GM12891 (cell line): ENCODE measurements at places on chromosomes 1 and 21.
A peak's percentile ranks its signal among the peaks of the same experiment; 100 is the strongest.

DNA sequence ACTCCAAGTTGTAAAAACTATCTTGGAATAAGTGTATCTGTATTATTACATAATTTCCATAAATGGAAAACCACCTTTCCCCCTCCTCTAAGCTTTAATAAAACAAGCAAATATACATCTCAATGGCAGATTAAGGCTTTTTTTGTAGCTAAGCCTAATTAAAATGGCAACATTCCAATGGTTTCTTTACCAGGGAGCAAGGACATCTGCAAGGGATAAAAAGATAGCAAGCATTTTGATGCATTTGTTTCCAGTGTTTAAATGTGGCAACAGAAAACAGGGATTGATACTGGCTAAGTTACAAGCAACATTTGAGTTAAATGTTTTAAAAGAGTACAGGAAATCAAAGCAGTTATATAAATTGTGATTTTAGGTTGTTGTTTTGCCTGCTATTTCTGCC is 1012.7 kb downstream of the ADGRL2 start:
- no peak for DNase-seq

DNA sequence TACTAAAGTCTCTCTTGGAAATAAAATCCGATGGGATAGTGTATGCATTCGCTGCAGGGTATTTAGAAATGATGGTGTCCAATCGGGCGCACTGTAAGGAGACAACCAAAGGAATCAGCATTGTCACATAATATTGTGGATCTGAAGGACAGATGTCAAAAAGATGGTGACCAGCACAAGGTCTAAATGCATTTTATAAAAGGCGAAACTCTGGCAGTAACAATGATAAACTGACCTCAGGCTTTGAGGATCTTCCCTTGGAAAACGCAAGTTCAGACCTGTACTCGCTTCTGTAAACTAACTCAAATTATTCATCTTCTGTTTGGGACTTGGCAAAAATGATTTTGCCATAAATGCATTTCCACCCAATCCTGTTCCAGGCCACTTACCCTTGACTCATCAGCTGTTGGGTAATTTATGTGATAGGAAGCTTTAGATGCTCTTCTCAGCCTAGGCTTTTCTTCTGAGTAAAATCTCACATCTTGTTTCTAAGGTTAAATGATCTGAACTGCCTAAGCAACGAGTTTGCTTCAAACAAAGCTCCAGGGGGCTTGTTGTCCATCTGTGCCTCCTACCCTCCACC is 33.8 kb downstream of the STPG1 start:
- no peak for DNase-seq

GRCh38 chr21:38952890-38953289 is 147.2 kb downstream of the ETS2 start:
- no peak for DNase-seq

- peak; percentile 94 for DNase-seq
These were observed at the start of gene PTPRU for GRCh38 chr1:29235955-29236711. Gene PTPRU (plus strand): TSS chr1:29236522. CDS start chr1:29236645, 123 bp downstream.

GRCh38 chr1:38308780-38309179 is 262.2 kb upstream of the POU3F1 start:
- no peak for DNase-seq

DNA sequence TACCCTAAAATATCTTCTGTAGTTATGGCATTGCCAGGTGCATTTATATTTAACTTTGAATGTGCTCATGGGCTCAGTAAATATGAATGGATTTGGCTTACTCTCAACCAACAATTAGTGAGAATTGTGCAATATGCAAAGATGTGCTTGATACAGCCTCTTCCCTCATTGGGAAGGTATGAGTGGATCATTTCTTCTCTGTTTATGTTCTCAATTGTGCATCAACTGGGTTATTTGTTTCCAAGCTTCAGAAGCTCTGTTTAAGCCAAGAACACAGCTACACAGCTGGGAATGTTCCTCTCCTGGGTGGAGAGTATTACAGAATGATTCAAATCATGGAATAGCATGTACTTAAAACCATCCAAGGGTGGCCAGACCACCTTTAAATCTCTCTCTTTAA is 17.6 kb upstream of the MAP1LC3C start:
- no peak for DNase-seq

- DNase-seq, result no peak
These were observed 35.9 kb upstream of the ZFP69B start for GRCh38 chr1:40414331-40414730.

DNA sequence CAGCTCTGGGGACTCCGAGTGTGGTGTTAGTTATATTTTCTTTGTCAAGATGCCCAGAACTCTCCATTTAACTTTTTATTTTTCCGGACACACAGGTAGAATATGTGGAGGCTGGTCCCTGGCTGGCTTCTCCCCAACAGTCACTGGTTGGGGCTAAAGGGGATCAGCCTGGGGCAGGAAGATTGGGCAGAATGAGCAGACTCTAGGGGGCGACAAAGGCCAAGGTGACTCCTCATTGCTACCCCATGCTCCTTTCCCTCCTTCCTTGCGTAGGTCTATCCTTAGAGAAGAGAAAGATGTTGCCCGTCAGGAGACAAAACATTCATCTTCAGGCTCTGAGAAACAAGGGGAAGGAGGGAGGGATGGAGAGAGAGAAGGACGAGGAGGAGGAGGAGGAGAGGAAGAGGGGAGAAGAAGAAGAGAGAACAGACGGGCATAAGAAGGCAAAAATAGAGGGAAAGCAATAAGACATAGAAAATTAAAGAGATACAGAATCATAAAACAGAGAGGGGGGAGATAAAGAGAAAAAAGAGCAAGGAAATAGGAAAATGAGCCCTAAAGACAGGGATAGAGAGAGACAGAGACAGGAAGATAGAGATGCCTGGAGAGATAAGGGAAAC is 89.9 kb downstream of the FOXD2 start:
- DNase-seq, result no peak

DNA sequence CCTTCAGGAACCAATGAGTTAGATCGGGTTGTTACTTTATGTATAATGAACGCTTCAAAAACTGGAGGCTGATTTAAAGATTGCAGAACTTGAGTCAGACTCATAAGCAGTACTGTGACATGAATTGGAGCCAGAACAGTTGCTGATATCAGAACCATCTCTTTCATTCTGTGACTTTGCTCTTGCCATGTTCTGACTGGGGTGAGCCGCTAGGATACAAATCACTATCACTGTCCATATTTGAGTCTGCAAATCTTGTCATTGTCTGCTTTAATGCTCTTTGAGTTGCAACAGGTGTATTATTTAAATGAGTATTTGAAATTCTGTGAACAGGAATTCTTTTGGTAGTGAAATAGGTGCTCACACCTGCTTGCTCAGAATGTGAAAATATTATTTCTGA is 52.5 kb downstream of the LRIG2 start:
- DNase-seq, result no peak

DNA sequence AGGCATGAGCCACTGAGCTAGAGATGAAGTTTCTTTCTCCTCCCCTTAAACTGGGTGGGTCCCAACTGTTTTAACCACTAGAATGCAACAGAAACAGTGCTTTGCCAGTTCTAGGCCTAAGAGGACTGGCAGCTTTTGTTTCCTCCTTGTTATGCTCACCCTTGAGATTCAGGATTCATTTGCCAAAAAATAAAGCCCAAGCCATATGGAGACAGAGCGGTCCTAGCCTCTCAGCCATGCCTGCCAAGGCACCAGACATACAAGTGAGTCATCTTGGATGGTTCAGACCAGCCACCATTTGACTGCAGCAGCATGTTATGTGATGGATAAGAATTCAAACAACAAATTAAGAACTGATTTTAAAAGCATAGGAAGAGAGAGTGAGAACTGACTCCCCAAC is 38.1 kb upstream of the STUM start:
- DNase-seq, result no peak

DNA sequence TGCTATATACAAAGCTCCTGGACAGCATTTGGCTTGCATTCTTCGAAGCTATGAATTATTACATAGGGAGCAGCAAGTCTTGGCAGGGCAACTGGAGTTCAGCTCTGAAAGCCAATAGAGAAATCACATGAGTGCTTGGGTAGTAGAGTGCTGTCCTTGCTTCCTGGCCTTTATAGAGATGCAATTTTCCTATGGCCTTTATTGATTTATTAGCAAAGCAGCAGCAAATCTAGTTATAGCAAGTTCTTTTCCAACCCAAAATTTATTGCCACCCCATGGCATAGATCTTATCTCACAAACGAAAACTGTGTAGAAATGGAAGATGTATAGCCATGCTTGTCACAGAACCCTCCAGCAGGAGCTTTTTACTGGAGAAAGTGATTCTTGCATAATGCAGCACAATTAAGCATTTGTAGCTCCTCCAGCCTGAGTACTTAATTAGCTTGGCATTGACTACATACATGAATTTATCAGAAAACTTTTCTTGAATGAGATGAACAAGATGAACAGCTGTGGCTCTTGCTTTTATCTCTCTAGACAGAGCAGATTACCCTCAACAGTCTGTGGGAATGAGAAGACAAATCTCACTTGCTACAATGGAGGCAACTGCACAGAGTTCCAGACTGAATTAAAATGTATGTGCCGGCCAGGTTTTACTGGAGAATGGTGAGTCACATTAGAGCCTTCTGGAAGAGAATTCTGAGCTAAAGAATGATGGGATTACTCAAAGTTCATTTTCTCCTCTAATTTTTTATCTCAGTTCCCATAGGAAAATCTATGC is 170.1 kb downstream of the CRB1 start:
- no peak for DNase-seq
